ENCODE measurements at places on chromosomes 3 and 15. TPM values are rescaled to one million over a fixed set of nuclear protein-coding genes. Genes with fewer than 3 reads are reported as not detected.

Gene C3orf85
- polyA plus RNA-seq = not detected

Gene ISLR
- polyA plus RNA-seq = 184 TPM

Gene RPL14
- 2,705 TPM for polyA plus RNA-seq

Gene GLDN
- polyA plus RNA-seq = 0.45 TPM

Gene EXD1
- polyA plus RNA-seq = not detected

Gene ECT2
- 12.8 TPM for polyA plus RNA-seq

DNA sequence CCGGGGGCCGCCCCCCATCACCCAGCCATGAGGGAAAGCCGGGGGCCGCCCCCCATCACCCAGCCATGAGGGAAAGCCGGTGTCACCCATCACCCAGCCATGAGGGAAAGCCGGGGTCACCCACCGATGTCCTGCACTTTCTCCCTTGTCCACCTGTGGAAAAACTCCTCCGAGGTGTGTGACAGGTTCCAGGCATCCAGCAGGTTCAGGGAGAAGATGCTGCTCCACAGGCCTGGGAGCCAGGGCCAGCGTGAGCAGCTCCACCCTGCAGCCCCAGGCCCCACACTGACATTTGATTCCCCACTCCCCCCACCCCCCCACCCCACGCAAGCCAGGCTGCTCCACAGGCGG, 15.5 kb upstream of the EHD4 start:
- no peak for DNase-seq

DNA sequence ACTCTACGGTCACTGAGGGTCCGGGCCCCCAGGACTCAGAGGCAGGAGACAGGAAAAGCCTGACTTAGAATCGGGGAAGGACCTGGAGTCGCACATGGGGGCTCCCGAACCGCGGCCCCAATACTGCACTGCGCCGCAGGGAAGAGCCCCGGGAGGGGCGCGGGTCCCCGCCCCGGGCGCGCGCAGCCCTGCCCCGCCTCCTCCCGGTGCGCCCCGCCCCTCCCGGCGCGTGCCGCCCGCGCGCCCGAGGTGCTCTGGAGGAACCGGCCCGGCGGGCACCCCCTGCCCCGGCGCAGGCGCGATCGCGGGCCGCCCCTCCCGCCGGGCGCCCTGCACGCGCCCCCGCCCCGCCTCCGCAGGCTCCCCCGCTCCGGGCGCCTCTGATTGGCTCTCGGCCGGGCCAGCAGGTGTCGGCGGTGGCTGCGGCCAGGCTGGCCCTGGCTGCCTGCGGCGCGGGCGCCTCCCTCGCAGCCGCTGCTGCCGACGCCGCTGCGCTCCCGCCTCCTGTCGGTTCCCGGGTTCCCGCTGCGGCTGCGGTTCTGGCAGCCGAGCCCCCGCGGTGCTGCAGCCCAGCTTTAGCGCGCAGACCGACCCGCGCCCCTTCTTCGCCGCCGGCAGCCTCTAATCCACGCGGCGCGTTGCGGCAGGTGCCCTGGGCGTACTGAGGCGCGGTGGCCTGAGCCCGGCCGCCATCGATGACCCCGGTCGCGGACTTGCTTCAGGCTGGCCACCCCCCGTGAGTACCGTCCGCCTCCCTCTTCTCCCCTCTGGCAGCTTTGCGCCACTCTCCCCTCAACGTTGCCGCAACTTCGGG, at the start of gene MYRIP:
TSS of gene MYRIP (plus strand) at position 429 of the 814 bp plus-strand sequence. CDS start 91,208 bp downstream, outside the sequence.
- DNase-seq = no peak

GRCh38 chr3:40490916-40491315, 14.0 kb downstream of the ZNF619 start:
- DNase-seq = no peak

DNA sequence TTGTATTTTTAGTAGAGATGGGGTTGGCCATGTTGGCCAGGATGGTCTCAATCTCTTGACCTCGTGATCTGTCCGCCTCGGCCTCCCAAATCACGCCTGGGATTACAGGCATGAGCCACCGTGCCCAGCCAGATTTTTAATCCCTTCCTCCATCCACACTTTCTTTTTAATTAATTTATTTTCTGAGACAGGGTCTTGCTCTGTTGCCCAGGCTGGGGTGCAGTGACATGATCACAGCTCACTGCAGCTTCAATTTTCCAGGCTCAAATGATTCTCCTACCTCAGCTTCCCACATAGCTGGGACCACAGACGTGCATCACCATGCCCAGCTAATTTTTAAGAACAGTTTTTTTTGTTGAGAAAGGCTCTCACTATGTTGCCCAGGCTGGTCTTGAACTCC, 43.6 kb downstream of the RAF1 start:
- DNase-seq = no peak

DNA sequence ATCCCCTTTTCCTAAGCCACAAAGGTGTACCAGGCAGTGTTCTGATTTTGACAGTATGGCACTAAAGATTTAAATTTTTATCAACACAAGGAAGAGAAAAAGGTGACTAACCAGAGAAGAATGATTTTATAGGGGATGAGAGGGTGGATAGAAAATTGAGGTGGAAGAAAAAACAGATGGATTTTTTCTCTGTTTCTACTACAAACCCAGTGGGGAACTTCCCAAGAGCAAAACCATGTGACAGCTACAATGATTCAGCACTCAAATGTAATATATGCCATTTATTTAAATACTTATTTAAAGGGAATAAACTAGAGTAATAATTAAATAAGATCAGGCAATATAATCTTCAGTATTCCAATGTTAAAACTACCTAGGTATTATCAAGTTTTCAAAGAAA, 11.1 kb downstream of the DCUN1D1 start:
- no peak for DNase-seq

GRCh38 chr3:113277414-113277813, 66.1 kb downstream of the BOC start:
- no peak for DNase-seq

DNA sequence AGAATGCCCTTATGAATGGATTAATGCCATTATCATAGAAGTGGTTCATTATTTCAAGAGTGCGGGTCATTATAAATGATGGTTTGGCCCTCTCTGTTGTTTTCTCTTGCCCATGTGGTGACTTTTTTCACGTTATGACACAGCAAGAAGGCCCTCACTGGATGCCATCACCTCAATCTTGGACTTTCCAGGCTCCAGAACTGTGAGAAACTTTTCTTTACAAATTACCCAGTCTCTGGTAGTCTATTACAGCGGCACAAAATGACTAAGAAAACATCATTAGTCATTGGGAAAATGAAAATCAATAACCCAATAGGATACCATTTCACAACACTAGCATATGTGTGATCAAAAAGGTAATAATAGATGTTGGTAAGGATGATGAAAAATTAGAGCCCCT, 119.0 kb upstream of the LPP start:
- DNase-seq = no peak

- DNase-seq = no peak
These were observed 57.0 kb downstream of the ARHGEF26 start for GRCh38 chr3:154178172-154178571.

- DNase-seq = peak; percentile 13
These were observed 144.8 kb downstream of the NSMCE3 start for GRCh38 chr15:29124581-29125381.

DNA sequence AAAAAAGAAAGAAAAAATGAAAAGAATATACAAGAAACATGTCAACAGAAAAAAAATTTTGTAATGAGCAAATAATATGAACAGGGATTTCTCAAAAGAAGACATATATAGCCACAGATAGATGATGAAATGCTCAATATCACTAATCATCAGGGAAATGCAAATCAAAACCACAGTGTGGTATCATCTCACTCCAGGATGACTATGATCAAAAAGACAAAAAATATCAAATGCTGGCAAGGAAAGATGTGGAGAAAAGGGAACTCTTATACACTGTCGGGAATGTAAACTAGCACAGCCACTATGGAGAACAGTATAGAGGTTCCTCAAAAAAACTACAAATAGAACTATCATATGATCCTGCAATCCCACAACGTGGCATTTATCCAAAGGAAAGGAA, 94.1 kb downstream of the C3orf70 start:
- no peak for DNase-seq

GRCh38 chr15:52760562-52760961, 29.6 kb downstream of the ONECUT1 start:
- no peak for DNase-seq

- peak; percentile 45 for DNase-seq
These were observed 1006.7 kb downstream of the ROBO1 start for GRCh38 chr3:78761126-78761525.

DNA sequence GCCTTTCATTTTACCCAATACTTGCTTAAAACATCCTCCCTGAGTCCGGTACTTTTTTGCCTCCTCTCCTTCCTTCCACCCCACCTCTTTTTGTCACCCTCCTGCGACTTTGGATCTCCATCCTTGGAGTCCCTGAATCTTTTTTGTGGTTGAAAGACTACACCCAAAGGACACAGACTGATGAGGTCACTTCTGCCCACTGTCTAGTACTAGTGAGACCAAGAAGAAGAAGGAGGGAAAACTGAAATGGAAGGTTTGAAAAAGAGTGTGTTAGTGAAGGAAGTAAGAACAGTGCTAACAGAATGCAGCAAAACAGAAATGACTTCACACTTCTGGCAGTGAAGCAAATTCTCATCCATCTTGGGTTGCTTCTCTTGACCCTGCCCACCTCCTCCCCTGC, 6.6 kb downstream of the B3GNT5 start:
- DNase-seq = no peak

- DNase-seq = no peak
These were observed 82.1 kb downstream of the SMAD3 start for GRCh38 chr15:67147396-67147949.

DNA sequence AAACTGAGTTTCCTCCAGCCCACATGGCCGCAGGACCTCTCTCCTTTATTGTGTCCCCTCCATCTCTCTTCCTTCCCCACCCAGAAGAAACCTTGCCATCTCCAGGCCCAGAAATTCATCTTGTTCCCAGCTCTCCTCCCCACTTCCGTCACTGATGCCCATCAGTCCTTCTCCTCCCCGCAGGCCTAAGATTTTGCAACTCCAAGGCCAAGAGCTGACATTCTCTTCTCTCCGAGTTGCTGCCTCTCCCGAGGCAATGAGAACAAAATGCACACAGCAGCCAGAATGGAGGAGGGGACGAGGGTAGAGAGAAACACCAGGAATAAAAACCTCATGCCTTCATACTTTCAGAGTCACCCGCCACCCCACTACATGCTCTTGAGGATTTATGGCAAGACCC, 526.5 kb upstream of the PROK2 start:
- no peak for DNase-seq

DNA sequence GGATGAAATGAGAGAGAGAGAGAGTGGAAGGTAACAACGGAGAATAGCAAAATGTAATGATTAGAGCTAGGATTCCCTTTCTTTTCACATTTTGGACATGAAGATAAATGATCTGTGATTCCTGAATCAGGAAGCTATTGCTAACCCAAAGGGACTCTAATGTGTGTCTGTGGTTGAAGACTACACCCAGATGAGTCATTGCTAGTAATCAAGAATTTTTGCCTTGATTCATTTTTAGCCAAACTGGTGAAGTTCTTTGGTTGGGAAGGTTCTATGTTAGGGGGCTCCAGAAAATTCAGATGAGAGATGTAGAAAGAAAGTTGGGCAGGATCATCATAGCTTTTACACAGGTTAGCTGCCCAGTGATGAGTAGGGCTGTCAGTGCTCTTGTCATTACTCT, 116.4 kb downstream of the DUT start:
- no peak for DNase-seq

GRCh38 chr3:87461443-87461842, 185.1 kb upstream of the POU1F1 start:
- DNase-seq = no peak

DNA sequence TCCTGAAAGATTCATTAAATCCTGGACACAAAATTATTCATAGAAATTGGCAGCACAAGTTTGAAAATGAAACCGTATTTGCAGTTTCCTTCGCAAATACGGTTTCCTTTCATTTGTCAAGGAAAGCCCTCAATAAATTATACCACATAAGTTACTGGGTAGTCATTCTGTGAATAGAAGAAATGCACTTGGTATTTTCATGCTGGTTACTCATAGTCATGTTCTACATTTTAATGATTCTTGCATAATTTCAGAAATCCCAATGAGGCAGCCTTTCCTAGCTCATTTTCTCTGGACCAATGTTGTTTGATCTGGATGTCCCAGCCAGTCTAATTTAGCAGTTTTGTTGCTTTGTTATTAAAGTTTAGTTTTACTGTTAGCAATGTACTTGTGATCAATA, 43.2 kb downstream of the MINAR1 start:
- DNase-seq = no peak

GRCh38 chr3:87546216-87546615, 269.8 kb upstream of the POU1F1 start:
- DNase-seq = no peak

- DNase-seq = no peak
These were observed 309.1 kb downstream of the KCNH8 start for GRCh38 chr3:19457449-19457848.

- peak; percentile 98 for DNase-seq
These were observed 50.6 kb downstream of the SLC6A6 start for GRCh38 chr3:14452740-14453710.

GRCh38 chr3:130935761-130936492, 42.0 kb downstream of the ATP2C1 start:
- no peak for DNase-seq

DNA sequence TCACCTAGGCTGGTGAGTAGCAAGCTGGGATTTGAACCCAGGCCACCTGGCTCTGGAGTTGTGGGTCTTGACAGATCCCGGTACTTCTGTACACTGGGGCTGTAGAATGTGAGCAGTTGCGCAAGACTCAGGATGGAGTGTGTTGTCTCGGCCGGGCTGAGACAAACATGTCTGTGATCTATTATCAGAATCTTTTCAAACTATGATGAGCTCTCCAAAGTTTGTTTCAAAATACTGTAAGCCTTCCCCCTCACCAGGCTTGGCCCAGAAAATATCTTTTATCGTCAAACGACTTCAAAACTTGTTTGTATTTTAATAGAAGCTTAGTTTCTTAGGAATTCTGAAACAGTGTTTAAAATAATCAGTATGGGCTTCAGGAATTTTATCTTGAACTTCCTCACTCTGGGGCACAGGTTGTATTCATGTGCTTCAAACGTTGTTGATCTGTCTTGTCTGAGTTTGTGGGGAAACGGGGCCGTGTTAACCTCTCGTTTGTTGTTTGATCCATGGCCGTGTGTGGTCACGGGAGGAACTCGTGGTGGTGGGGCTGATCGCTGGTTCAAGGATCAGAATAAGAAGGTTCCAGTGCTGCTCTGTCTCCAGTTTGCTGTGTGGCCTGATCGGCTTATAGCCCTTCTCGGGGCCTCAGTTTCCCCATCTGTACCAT, 40.3 kb upstream of the TFRC start:
- no peak for DNase-seq

GRCh38 chr15:58566029-58566428, 134.2 kb downstream of the LIPC start:
- DNase-seq = no peak

GRCh38 chr15:64911311-64912186, at the start of gene ANKDD1A:
Gene ANKDD1A (plus strand): TSS chr15:64911902. CDS start chr15:64911931, 29 bp downstream.
- peak; percentile 71 for DNase-seq

Data from muscle of arm (tissue), 14 donors.